Myocyte (in vitro differentiated cells): ENCODE measurements at places on chromosomes 13 and 19. TPM values are rescaled to one million over a fixed set of nuclear protein-coding genes. Genes with fewer than 3 reads are reported as not detected.

LILRB3 gene
- not detected in 2 replicates for total RNA-seq

SPRED3 gene
- 0.83 and 1.5 TPM in 2 replicates for total RNA-seq

ACP7 gene
- not detected in 2 replicates for total RNA-seq

CERS4 gene
- total RNA-seq = 0.47 TPM in 1 of 2 replicates, not detected in the other

PTH2 gene
- not detected in 2 replicates for total RNA-seq
